ENCODE measurements at places on chromosomes 6 and 20.

DNA sequence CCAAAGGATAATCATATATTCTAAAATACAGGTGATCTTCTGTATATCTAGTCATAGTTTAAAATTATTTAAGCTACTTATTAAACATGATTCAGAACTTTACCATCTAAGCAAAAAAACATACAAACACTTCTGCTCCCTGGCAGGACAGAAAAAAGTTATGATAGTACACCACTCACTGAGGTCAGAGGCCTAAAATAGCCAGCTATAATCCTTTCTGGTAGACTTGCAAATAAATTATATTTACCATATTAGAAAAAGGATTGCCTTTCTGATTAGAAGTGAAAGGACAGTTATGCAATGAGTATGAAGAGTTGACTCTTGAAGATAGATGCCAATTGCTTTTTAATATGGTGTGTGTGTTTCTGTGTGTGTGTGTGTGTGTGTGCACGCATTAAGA is 207.4 kb downstream of the BMP2 start:
- no peak for DNase-seq

DNA sequence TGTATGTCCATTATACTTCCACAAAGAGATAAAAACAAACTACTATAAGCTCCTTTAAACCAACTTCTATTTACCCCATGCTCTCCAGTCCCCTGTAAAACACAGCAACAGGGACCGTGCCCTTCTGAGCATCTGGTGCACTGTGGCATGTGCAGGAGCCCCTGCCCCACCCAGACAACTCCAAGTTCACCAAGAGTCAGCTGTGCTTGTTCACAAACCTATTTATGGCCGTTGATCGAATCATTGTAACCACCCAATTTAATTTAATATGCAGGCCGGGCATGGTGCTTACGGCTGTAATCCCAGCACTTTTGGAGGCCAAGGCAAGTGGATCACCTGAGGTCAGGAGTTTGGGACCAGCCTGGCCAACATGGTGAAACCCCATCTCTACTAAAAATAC is 13.7 kb upstream of the BLCAP start:
- DNase-seq = no peak

DNA sequence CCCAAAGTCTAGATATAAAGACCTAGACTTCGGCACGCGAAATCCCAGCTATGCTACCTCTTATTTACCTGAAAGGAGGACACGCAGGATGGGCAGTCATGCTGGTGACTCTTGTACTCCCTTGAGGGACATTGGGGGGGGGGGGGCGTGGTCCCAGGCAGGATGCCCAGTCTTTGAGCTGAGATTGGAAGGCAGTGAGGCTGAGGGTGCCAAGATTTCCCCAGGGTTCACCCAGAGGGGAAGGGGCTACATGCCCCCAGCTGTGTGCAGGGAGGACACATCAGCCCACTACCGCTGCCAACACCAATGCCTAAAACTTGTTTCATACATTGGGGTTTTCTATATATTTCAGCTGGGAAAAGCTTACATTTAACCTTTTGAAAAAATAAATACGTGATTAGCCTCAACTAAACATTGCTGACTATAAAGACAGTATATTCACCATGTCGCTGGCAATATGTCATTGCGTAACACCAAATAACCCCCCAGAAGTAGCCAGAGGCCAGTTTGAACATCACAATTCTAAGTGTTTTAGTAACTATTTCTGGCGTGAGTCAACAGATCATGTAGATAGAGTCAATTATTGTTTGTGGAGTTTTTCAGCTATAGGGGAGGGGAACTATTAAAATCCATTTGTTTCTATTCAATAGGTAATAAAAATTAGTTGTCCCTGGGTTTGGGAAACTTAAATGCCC is 21.6 kb downstream of the MGME1 start:
- no peak for DNase-seq

DNA sequence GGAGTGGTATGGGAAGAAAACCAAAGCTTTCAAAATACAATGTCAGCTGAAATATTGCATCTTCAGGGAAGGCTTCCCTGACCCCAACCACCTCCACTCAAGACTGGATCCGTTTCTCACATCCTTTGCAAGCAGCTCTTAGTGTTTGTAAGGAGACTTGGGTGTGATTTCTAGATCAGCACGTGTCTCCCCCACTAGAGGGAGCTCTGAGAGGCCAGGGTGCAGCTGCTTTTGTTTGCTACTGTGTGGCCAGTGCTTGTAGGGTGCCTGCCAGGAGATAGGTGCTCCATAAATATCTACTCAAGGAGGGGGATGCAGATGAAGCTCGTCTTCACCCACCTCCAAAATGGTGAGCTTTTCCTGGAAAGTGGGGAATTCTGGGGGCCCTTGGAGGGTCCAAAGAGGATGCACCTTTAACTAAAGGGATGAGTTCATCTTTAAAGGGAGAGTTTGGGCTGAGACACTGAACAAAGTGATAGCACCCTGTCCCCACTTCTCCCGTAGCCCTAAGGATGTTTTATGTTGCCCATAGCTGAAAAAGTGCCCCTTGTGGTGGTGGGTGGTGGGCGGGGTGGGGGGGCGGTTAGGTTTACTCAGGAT is 52.6 kb upstream of the MAFB start:
- no peak for DNase-seq

Data from pulmonary artery endothelial cell (primary cell).